Ovary (tissue), 10 donors: ENCODE measurements at places on chromosomes 5 and 9.

- no peak for DNase-seq
Observed at GRCh38 chr5:178469011-178469974, 120.9 kb downstream of the COL23A1 start.

DNA sequence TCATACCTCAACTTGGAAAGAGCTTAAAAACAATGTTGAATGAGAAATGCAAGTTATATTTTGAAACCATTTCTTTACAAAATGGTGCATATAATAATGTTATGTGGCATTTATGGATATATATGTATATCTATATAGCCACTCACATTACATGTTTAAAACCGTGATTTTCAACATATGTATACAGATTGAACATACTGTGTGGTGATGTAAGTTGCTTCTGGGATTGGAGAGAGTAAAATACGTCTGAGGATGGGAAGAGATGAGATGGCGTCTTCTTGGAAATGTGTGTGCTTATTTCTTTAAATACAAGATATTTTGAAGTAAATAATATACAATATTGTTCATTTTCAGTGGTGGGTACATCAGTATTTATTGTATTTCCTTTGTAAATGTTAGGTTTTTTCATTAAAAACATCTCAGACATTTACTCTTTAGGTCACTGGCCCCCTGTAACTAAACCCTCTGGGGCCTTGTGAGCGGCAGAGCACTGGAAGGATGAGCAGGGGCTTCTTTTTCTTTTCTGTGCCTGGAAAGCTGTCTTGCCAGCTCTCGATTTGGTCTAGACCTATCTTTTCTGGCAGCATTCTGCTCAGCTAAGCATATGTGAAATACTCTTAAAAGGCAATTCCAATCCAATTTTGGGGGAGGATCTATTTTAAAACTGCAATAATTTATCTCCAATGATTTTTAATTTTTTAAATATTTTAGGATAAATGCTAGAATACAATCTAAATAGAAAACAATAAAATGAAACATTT, 42.8 kb upstream of the HMHB1 start:
- DNase-seq, result no peak

DNA sequence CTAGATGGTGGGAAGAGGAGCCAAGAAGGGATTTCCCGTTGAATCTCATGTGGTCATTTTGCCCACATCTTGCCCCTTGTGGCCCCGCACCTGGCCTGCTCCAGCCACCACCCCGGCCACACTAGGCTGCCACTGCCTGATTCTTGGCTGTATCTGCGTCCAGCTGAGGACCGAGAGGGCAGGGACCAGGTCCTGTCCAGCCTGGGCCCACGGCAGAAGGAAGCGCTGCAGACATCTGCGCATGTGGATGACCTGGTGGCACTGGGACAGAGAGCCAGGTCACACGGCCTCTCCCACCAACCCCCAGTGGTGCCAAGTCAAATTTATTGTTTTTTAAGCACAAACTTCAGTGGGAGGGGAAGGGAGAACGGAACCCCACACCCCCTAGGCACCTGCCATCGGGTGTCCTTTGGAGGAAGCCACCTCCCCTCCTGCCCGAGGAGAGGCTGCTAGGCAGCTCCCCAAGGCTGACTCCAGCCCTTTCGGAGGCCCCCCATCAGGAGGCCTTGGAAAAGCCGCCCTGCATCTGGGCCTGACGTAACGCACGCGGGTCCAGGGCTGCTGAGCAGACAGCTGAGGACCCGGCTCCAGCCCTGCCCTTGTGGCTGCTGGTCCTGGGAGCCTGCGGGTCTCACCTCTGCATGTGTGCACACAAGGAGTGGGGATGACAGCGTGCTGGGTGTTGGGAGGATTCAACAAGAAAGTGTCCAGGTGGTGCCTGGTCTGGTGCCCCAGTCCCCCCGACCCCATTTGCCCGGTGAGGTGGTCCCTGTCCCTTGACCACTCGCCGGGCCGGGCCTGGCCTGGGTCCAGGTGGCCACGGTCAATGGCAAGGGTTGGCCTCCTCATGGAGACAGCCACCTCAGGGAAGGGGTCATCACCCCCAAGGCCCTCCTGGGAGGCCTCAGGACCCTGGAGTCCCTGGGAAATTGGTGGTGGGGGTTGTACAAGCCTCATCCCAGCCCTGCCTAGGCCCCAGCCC, 5.9 kb upstream of the QRFP start:
- DNase-seq, result no peak

DNA sequence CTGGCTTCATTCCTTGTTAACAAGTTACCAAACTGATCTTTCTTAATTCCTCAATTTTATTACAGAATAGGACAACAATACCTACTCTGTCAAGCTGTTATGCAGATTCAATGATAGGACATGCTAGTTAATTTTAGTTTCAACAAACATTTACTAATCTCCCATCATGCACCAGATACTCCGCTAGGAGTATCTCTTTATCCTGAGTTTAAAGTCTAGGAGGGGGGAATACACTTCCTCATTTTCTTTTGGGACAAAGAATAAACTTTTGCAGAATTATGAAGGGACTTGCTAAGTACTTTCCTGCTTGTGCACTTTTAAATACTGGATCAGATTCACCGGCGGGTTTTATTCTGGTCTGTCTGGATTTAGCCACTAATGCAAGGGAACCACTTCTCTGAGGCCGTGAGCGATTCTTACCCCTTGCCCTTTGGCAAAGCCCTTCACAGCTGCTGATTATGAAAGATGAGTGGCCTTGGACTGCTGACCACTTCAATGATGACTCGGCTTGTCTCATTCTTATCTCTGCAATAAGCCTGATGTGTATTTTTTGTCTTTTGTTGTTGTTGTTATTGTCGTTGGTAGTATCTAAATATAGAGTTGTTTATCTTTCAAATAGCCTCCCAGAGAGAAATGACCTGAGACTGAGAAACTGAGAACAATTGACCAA, 73.9 kb downstream of the RMI1 start:
- DNase-seq, result no peak

- no peak for DNase-seq
Observed at GRCh38 chr5:3490957-3491507, 104.6 kb upstream of the IRX1 start.

- DNase-seq, result no peak
Observed at GRCh38 chr9:127529671-127530070, 78.4 kb downstream of the LRSAM1 start.

- no peak for DNase-seq
Observed at GRCh38 chr9:107309271-107309670, 26.2 kb downstream of the RAD23B start.

- DNase-seq, result no peak
Observed at GRCh38 chr9:27818348-27818747, 245.1 kb upstream of the C9orf72 start.

- no peak for DNase-seq
Observed at GRCh38 chr9:106286249-106286648, 576.7 kb upstream of the ZNF462 start.

- no peak for DNase-seq
Observed at GRCh38 chr9:135221576-135221950, 134.1 kb downstream of the OLFM1 start.

DNA sequence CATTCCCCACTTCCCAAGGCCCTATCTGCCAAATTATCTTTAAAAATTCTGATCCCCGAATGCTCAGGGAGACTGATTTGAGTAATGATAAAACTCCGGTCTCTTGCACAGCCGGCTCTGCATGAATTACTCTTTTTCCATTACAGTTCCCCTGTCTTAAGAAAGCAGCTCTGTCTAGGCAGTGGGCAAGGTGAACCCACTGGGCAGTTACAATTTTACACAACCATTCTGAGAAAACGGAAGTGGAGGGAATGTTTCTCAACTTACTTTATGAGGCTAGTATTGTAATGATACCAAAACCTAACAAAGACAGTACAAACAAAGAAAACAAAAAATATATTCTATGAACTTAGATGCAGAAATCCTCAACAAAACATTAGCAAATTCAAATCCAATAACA, 100.0 kb downstream of the MCTP1 start:
- no peak for DNase-seq

DNA sequence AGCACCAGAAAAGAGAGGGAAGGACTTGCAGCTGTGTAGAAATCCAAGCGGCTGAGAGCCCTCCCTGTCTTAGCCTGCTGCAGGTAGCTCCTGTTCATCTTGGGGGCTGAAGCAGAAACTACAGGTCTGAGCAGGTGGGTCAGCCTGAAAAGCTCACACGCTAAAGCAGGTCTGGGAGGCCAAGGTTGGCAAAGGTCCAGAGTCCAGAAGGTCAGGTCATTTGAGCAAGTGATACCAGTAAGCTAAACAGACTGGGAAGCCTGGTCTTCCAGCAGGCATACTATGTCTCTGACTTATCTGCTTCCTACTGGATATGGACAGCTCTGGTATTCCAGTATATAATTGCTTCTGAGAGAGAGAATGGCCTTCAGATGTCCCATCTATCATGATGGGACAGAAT, 26.2 kb downstream of the PTCD2 start:
- DNase-seq, result no peak

DNA sequence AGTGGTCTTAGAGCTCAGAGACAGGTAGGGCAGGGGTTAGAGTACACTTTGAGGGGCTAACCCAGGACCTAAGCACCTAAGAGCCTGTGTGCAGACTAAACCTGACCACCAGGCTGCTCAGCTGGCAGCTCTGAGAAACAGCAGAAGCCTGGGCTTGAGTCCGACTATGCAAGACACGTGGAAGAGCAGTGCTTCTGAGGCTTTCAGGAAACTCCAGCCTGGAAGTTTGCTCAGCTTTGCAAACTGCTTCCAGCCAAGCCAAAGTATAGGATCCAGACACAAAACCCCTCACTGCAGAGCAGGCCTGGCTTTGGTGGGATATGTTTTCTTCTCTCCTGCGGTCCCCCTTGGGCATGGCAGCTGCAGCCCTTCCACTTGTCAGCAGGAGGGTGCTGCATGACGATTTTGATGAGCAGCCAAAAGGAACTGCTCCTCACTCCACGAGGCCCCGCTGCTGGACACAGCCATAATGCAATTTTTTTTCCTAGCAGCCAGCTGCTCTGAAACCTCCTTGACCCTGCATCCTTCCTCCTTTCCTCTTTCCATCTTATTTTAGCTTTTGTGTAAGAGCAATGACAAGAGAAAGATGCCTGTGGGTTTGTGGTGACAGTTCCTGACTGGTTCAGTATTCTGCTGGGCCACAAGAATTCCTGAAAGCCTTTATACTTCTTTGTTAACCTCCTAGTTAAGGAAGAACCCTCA, 123.1 kb downstream of the LIFR start:
- DNase-seq, result peak; percentile 57

DNA sequence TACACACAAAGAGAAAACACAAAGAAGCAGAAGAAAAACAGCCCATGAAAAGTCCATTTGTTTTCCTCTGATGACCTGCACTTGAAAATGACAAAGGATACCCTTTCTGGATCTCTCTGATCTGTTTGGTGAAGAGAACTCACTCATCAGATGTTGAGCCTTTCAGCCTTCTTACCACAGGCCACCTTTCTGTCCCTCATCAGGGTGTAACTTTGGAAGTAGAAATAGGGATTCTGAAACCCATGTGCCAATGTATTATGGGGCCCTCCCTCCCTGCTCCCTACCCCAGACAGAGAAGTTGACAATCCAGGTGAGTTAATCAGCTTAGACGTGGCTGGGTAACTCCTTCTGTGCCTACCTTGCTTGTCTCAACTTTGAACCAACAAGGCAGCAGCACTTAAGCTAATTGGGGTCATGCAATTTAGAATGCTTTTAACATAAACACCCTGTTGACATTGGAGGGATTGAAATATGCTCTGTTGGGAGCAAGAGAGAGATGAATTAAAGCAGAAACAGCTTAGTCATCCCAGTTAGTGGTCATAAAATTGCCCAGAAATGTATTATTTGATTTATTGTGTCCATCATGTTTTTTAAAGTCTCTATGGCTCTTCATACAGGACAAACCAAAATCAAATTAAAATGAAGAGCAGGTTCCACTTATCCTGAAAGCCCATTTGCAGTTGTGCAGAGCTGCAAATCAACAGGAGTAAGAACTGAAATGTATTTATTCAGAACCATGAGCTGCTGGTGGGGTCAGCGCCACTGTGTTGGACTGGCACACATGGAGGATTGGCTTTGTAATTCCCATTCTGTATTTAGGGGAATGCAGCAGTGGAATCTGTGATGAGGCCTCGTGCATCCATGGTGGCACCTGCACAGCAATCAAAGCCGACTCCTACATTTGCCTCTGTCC, 132.0 kb downstream of the LIFR start:
- DNase-seq, result no peak

GRCh38 chr5:31648326-31648725, 9.4 kb downstream of the PDZD2 start:
- no peak for DNase-seq

GRCh38 chr9:136840140-136840876, 2.0 kb upstream of the AJM1 start:
- DNase-seq, result no peak

DNA sequence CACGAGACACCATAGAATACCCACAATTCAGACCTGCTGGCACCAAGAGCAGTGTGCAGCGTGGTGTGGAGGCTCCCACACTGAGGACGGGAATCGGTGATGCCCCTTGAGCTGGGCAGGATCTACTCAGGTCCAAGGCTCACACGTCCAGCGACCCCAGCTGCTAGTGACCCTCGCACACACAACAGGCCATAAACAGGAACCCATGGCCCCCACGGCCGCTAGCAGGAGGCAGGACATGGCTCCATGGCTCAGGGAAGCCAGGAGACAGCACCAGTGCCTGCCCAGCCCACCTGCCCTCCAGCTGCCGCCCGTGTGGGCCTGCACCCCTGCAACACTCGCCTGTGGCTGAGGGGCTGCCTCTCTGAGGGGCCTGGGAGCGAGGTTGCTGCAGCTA, 43.4 kb upstream of the SLC9A3 start:
- DNase-seq, result no peak

DNA sequence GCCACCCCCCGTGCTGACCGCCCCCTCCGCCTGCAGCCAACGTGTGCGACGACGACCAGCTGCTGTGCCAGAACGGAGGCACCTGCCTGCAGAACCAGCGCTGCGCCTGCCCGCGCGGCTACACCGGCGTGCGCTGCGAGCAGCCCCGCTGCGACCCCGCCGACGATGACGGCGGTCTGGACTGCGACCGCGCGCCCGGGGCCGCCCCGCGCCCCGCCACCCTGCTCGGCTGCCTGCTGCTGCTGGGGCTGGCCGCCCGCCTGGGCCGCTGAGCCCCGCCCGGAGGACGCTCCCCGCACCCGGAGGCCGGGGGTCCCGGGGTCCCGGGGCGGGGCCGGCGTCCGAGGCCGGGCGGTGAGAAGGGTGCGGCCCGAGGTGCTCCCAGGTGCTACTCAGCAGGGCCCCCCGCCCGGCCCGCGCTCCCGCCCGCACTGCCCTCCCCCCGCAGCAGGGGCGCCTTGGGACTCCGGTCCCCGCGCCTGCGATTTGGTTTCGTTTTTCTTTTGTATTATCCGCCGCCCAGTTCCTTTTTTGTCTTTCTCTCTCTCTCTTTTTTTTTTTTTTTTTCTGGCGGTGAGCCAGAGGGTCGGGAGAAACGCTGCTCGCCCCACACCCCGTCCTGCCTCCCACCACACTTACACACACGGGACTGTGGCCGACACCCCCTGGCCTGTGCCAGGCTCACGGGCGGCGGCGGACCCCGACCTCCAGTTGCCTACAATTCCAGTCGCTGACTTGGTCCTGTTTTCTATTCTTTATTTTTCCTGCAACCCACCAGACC, 80.2 kb downstream of the NTNG2 start:
- peak; percentile 54 for DNase-seq

- DNase-seq, result no peak
Observed at GRCh38 chr9:94588681-94589080, 4.9 kb downstream of the FBP2 start.

- DNase-seq, result no peak
Observed at GRCh38 chr5:39270225-39270848, 51.0 kb upstream of the FYB1 start.

GRCh38 chr9:118336943-118337330, 632.7 kb downstream of the TLR4 start:
- no peak for DNase-seq
